Testis (tissue), 5 donors: ENCODE measurements at places on chromosomes 11 and 22. TPM values are rescaled to one million over a fixed set of nuclear protein-coding genes. Genes with fewer than 3 reads are reported as not detected.

DNA sequence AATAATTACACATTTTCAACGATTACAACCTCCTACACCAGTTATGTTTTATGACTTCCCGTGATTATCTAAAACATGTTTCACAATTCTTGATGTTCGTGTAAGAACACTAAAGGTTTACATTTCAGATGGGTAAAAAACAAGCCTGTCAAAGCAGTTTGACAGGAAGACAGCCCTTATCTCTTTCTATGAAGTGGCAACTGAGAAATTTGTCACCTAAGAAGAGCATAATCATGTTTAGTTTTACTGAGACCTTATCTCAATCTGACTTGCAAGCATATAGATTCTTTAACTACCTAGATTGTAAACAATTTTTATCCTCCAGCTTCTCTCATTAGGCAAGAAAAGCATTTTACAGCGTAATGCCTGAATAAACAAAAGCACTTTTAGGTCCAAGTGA lies 218.4 kb upstream of the ZBED5 start:
- H3K4me1 ChIP-seq = no peaks in the 10 kb centered on the region
- H3K27ac ChIP-seq = no peak overlapping the region
- H3K4me3 ChIP-seq = no peak overlapping the region
- no peaks in the 10 kb centered on the region for H3K36me3 ChIP-seq
- H3K27me3 ChIP-seq = no peaks in the 10 kb centered on the region

DNA sequence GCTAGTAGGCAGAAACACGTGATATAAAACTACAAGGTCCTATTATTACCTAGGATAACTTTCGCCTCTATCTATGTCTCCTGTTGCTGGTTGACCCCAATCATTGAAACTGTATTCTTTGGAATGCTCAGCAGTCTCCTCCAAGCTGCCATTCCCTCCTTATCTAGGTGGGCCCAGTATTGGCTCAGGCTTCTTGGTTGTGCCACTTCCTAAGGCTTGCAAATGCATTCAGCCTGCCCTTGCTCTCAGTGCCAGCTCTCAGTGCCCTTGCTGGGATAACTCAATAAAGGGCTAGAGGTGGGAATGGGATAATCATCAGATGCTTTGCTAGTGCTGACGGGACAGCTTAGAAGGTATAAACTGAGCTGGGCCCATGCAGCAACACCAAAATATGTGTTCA lies 13.6 kb downstream of the CD44 start:
- no peaks in the 10 kb centered on the region for H3K4me1 ChIP-seq
- no peak for DNase-seq
- H3K36me3 ChIP-seq = no peaks in the 10 kb centered on the region
- no peak overlapping the region for H3K27ac ChIP-seq
- H3K27me3 ChIP-seq = no peaks in the 10 kb centered on the region

DNA sequence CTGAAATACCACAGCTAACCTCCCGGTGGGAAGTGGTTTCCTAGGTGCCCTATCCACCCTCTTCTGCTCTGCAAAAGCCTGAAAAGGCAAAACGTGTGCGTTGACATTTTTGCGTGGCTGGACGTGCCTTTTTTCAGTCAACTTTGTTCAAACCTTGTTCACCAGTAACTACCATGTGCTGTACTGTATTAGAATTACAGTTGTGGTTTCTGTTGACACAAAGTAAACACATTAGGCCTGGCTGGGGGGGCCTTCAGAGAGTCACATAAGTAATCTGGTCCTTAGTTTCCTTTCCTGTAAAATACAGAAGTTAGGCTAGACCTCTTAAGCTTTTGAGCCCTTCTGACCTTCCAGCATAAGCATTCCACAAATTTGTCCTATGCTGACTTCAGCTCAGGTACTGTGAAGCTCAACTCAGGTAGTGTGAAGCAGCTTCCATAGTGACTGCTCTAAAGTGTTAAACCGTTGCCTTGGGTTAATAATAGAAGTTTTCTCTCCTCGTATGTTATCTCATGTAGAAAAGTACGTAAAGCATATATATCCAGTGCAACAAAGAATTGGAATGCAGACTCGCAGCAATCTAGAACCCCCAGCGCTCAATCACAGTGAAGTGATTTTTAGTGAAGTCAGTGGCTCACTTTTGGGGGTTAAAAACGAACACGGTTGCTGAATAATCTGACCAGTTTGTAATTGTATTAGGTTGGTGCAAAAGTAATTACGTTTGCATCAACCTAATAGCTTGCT lies 1.8 kb downstream of the EWSR1 start:
- no peak for DNase-seq
- H3K4me3 ChIP-seq = peak overlapping the region; percentile 96
- no peaks in the 10 kb centered on the region for H3K27me3 ChIP-seq
- H3K27ac ChIP-seq = peak overlapping the region; percentile 99
- no peaks in the 10 kb centered on the region for H3K36me3 ChIP-seq

DNA sequence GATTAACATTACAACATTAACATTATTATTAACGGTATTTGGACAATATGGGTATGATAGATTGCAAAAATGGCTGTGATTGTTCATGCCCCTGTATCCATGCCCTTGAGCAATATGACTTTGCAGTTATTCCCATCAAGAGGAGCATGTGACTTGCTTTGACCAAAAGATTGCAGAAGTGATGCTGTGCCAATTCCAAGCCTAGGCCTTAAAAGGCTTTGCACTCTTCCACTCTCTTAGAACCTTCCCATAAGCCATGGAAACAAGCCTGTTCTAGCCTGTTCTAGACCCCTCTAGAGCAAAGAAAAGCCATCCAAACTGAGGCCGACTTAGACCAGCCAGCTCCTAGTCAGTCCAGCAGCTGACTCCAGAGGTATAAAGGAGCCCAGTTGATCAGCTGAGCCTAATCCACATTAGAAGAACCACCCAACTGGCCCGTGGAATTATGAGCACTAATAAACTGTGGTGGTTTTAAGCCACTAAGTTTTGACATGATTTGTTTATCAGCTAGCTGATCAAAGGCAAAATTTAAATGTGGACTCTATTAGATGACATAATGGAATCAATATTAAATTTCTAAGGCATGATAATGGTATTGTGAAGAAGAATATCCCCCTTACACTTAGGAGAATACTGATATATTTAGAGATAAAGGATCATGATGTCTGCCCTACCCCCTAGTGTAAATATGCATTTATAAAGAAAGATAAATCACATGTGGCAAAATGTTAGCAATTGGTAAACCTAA lies 28.6 kb downstream of the RAB30 start:
- no peaks in the 10 kb centered on the region for H3K36me3 ChIP-seq
- no peak for DNase-seq
- no peak overlapping the region for H3K27ac ChIP-seq
- H3K4me1 ChIP-seq = no peaks in the 10 kb centered on the region
- H3K4me3 ChIP-seq = no peak overlapping the region

DNA sequence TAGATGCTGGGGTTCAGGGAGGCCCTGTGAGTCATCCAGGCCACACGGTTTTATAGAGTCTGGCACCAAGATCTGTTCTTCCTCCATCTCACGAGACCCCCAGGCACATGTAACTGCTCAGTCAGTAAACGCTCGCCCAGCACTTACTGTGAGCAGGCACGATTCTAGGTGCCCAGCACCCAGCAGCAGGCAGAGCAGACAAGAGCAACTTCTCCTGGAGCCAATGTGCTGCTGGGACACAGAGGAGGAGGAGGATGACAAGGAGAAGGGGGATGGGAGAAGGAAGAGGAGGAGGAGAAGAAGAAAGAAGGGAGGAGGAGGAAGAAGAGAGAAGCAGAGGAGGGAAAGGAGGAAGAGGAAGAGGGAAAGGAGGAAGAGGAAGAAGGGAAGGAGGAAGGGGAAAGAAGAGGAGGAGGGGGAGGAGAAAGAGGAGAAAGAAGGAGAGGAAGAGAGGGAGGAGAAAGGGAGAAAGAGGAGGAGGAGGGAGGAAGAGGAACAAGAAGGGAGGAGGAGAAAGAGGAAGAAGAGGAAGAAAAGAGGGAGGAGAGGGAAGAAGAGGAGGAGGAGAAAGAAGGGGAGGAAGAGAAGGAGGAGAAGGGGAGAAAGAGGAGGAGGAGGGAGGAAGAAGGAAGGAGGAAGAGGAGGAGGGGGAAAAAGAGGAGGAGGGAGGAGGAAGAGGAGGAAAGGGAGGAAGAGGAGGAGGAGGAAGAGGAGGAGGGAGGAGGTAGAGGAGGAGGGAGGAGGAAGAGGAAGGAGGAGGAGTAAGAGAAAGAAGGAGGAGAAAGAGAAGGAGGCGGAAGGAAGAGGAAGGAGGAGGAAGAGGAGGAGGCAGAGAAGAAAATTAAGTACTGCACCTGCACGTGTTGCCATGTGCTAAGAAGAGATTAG lies 77.6 kb upstream of the RTL6 start:
- no peak overlapping the region for H3K27ac ChIP-seq
- H3K4me1 ChIP-seq = peaks cover 4% of the 10 kb centered on the region
- no peaks in the 10 kb centered on the region for H3K36me3 ChIP-seq
- no peaks in the 10 kb centered on the region for H3K27me3 ChIP-seq
- no peak overlapping the region for H3K4me3 ChIP-seq

DNA sequence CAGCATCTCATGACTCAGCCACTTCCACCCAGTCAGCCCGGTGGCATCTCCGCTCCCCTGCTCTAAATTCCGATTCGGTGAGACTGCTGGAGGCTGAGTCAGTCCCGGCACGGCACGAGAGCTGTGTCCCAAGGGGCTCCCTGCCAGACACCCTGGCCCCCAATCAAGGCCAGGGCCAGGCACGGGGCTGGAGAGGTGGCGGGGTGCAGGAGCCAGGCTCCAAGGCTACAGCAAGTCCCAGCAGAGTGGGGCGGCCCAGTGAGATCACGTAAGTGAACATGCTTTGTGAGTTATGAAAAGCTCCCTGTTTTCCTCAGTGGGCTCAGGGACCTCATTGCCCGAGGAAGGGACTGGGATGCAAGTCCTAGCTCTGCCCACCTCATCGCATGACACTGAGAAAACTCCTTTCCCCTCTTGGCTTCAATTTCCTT lies 3.0 kb downstream of the C11orf68 start:
- no peak overlapping the region for H3K4me3 ChIP-seq
- H3K27ac ChIP-seq = peak overlapping the region; percentile 97
- H3K4me1 ChIP-seq = peaks cover 49% of the 10 kb centered on the region
- no peaks in the 10 kb centered on the region for H3K27me3 ChIP-seq

- DNase-seq = peak; percentile 38
- H3K27me3 ChIP-seq = no peaks in the 10 kb centered on the region
- H3K4me1 ChIP-seq = peaks cover 35% of the 10 kb centered on the region
- H3K4me3 ChIP-seq = no peak overlapping the region
Observed at GRCh38 chr11:579830-580601, 3.7 kb downstream of the PHRF1 start.

DNA sequence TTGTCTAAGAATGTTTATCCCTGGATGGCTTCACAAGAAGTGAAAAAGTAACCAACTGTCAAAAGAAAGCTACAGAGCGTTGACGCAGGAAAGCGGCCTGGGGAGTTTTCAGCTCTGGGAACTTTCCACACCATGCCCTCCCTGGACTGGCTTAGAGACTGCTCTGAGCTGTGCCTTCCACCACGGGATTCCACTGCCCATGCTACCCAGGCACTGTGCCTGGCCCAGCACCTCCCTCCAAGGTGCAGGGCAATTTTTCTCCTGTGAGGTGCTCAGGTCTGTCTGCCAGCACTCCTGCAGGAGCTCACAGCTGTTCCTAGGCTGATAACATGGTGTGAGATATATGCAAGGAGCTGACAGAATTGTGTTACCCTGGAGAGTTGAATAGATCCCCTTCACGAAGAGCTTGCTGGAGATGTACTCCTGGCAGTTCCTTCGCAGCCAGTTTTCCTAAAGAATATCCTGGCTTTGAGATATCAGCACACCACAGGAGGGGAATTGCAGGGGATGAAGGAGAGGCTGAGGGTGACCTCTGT lies 258.3 kb upstream of the B3GAT1 start:
- no peak overlapping the region for H3K27ac ChIP-seq
- H3K36me3 ChIP-seq = no peaks in the 10 kb centered on the region
- H3K4me1 ChIP-seq = no peaks in the 10 kb centered on the region
- DNase-seq = no peak
- H3K4me3 ChIP-seq = no peak overlapping the region

DNA sequence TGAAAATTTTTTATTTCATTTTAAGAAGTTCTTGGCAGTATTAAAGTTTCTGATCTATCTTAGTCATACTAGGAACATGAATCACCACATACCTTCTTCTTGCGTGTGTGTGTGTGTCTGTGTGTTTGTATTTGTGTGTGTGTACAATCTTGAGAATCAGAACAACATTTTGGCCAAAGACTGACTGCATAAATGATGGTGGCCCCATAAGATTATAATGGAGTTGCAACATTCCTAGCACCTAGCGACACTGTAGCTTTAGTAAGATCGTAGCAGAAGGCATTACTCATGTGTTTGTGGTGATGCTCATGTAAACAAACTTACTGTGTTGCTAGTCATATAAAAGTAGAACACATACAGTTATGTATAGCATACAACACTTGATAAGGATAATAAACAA lies 205.4 kb downstream of the FAM76B start:
- H3K36me3 ChIP-seq = no peaks in the 10 kb centered on the region
- H3K27me3 ChIP-seq = no peaks in the 10 kb centered on the region
- H3K27ac ChIP-seq = no peak overlapping the region
- no peak for DNase-seq

GRCh38 chr11:118870396-118871343 lies 13.0 kb upstream of the CXCR5 start:
- no peaks in the 10 kb centered on the region for H3K27me3 ChIP-seq
- DNase-seq = no peak
- H3K36me3 ChIP-seq = no peaks in the 10 kb centered on the region
- H3K27ac ChIP-seq = peak overlapping the region; percentile 82
- no peak overlapping the region for H3K4me3 ChIP-seq
- H3K4me1 ChIP-seq = peaks cover 28% of the 10 kb centered on the region

- no peaks in the 10 kb centered on the region for H3K36me3 ChIP-seq
- H3K27me3 ChIP-seq = no peaks in the 10 kb centered on the region
Observed at GRCh38 chr11:60334005-60334620, 7.1 kb downstream of the MS4A6E start.

GRCh38 chr22:20009018-20009491 lies 7.6 kb downstream of the ARVCF start:
- H3K4me1 ChIP-seq = peaks cover 3% of the 10 kb centered on the region
- H3K27ac ChIP-seq = no peak overlapping the region
- H3K27me3 ChIP-seq = no peaks in the 10 kb centered on the region
- H3K4me3 ChIP-seq = no peak overlapping the region

Gene ZNRF3
- 32.2 TPM for total RNA-seq

Gene VWA5A
- total RNA-seq = 26.6 TPM

Gene FOLR1
- total RNA-seq = not detected
